ENCODE measurements at places on chromosomes 7 and 10.

DNA sequence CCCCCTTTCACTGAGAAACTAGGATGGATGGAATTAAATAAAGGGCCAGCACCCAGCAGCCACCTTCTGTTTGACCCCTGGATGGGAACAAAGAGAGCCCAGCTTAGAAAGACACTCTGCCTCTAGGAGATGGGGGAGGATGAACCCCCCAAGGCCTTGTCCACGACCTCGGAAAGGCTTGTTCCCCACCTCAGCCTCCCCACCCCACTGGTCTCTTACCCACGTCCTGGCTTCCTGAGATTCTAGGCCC, 9.7 kb downstream of the ITPRIP start:
- no peak for DNase-seq

GRCh38 chr10:86440874-86441843, 74.6 kb upstream of the GRID1 start:
- DNase-seq, result peak; percentile 57

DNA sequence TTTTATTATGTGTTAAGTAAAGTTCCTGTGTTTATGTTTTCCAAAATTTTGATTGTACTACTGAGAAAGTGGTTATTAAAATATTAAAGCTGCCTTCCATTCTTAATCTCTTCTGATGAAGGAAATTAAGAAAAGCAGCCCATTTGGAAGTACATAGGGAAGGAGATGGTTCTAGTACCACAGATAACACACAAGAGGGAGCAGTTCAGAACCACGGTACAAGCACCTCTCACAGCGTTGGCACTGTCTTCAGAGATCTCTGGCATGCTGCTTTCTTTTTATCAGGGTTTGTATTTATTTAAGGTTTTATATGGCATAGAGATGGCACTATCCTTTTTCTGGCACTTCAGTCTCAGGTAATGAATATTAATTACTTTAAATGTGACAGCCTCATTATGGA, 111.6 kb downstream of the PHTF2 start:
- DNase-seq, result no peak

DNA sequence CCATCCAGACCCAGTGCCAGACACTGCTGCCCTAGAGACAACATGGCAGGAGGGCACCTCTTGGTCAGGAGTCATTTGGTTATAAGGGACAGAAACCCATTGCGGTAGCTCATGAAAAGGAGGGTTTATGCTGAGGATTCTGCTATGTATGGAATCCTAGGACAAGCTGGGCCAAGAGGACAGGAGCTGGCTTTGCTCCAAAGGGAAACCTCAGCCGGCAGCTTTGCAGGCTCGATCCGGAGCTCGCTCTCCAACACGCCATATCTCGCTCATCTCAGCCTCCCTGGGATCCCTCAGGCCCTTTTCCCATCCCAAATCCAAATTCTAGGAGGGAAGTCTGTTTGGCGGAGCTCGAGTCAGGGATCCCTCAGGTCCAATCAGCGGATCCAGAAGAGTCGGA, 345.7 kb downstream of the GLRX3 start:
- no peak for DNase-seq

DNA sequence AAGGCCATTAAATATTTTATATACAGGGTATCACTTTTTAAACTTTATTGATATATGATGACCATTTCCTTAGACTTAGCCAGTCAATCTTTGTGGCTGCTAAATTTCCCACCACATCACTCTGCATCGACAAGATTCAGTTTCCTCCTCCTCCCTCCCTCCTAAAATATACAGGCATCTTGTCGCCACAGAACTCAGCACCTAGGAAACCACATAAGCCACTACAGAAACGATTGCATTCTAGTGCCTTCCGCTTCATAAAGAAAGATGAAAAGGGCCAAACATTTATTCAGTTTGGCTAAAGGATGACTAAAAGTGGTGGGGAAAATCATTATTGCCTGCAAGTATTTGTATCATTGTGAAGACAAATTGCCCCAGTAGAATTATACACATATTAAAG, 30.7 kb downstream of the ERCC6 start:
- DNase-seq, result no peak

DNA sequence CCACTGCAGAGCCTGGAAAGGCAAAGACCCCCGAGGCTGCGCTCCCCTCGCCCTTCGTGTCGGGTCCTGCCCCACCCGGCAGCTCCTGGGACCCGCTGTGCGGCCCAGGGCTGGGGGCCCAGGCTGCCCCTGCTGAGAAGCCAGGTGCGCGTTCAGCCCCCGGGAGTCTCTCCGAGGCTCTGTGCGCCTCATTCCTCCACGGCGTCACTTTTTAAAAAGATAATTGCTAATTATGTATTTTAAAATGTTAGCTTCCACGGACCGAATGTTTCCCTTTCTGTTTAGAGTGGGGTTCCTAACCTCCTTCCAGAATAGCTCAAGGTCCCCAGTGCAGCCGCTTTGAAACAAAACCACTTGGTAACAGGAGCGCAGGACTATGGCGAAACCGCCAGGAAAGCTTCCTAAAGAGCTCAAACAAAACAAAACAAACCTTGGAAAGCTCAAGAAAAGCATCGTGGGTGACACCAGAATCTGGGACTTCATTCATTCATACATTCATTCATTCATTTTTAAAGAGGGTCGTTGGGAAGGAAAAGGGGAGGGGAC, 45.6 kb downstream of the PDIA4 start:
- DNase-seq, result no peak

- DNase-seq, result no peak
Measured at GRCh38 chr10:71985542-71986250, 21.5 kb downstream of the CHST3 start.

GRCh38 chr7:106420736-106421135, 136.0 kb upstream of the NAMPT start:
- DNase-seq, result no peak

DNA sequence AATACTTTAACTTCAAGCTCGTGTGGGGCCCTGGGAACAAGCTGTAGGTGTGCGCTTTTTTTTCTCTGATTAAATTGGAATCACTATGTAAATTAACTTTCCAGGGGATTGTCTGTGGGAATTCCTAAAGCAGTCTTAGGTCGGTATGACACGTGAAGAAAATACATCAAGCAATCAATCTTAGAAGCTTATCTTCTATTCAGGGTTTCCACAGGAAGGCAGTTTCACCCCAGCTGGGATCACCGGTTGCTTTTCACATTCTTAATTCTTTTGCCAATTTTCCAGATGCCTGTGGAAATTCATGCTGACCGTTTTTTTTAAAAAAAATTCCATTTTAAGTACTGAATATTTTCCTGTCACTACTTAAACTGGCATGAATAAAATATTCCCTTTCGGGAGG, 41.9 kb downstream of the CAMK1D start:
- no peak for DNase-seq

- no peak for DNase-seq
Measured at GRCh38 chr10:77922566-77923179, 3.9 kb downstream of the DLG5 start.

GRCh38 chr7:36137258-36137657, 15.8 kb upstream of the EEPD1 start:
- no peak for DNase-seq

DNA sequence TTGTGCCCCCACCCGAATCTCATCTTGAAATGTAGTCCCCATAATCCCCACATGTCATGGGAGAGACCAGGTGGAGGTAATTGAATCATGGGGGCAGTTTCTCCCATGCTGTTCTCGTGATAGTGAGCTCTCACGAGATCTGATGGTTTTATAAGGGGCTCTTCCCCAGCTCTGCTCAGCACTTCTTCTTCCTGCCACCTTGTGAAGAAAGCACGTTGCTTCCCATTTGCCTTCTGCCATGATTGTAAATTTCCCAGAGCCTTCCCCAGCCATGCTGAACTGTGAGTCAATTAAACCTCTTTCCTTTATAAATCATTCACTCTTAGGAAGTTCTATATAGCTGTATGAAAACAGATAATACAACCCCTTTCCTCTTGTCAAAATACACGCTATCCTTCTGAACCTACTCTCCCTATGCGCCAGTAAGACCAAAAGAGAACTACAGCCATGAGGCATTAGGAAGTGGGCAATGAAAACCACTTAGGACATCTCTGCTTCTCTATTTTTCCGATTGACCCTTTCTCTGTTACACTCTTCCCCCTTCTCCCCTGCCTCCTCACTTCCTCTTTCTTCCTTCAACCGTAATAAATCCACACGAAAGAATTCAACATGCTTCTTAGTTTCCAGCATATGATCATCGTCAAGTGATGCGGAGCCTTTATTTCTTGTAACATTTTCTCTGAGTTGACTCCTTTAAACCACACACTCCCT, 101.2 kb upstream of the WDR11 start:
- no peak for DNase-seq

GRCh38 chr7:116327752-116328151, 117.4 kb downstream of the TES start:
- DNase-seq, result peak; percentile 81

DNA sequence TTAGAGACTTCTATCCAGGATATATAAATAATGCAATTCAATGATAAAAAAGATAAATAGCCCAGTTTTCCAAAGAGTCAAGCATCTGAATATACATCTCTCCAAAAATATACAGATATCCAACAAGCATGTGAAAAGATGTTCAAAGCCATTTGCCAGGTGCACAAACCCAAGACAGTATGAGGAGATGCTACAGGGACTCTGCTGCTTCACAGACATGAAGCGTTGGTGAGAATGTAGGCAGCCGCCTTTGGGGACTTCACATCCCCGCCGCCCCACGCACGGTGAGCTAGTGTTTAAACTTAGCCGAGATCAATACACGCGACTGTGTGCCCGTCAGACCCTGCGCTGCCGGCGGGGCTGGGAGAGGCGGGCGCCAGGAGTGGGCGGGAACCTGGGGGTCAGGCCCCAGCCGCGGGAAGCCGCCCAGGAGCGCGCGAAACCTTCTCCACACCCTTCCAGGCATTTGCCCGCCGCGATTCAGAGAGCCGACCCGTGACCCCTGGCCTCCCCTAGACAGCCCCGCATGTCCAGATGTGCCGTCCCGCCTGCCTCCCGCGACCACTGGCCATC, 927 bp upstream of the ALOX5 start:
- no peak for DNase-seq

DNA sequence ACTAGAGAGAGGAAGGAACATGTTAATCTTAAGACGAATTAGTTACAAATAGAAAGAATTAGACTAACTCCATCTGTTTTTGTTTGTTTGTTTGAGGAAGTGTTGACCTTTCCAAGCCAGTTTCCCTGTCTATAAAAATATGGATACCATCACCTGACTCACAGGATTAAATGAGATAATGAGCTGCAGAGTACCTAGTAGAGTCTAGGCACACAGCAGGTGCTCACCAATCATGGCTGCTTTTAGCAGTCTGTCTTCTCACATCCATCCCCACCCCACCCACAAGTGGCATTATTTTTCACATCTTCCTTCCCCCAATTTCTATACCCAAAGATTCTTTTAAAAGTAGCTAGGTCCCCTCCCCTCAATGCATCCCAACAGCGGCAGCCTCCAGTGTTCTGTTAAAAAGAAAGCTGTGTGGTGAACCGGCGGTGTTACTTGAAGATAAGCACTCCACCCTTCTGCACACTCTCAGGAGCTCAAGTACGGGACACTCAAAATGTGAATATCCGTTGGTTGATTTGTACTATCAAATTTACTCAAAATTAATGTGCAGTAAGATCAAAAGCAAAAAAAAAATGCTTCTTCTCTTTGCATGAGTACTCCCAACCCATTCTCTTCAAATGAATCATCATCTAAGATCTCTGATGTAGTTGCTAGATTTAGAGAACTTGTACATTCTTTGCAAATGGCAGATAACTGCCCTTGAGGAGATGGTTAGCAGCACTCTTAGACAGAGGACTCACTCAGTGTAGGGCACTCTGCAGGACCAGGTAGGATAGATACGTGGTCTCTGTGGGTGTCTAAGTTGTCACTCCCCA, 145.4 kb upstream of the ASAH2 start:
- DNase-seq, result no peak

DNA sequence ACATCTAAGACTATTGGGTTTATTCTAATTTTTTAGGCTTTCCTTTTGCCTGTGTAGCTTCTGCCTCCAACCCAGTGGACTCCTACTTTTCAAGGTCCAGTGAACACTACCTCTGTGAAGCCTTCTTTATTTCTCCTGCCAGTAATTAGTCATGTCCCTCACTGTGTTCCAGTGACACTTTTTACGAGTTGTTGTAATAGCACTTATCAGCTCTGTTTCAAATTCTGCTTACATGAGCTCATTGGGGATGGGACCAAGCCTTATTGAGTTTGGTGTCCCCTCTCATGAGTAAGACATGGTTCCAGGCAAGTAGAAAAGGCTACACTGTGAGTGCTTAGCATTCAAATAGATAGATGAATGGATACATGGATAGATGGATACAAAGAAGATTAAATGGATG, 184.6 kb downstream of the HIBADH start:
- no peak for DNase-seq

DNA sequence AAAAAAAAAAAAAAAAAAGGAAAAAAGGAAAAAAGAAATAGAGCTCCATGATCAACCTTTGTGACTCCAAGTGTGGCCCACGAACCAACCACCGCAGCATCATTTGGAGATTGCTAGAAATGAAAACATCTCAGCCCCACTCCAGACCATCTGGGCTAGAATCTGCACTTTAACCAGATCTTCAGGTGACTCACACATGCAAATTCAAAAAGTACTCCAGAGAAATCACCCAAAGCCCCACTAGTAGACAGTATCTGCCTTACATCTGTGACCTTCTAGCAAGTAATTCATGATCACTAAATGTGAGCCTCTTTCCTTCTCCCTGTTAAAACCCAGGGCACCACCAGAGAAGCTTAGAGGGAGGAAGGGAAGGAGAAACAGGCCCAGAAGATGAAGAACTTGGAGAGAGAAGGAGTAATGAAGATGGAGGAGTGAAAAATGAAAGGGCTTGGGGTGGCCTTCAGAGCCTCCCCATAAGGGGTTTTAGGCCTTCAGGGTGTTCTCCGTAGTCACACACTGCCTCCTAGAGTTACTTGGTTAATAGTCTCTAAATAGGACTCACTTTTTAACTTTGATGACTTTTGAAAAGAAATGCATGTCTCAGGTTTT, 94.0 kb downstream of the SLC37A3 start:
- DNase-seq, result peak; percentile 17

GRCh38 chr7:99141334-99141733, 2.6 kb downstream of the SMURF1 start:
- no peak for DNase-seq

DNA sequence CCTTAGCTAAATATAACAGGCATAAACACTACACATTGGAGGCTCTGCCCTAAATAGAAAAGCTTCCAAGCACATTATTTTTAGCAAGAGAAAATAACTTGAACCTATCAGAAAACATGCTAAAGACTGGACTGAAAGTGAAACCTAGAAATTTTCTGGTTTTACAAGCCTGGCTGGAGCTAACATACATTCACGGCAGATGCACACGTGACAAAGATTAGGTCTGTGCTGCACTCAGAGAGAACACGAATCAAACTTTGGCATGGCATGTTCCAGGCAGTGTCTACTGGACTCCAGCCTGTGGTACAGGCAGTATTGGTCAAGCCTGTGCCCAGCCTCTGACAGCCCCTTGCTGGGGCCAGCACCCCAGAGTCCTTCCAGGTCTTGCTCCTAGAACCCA, 94.1 kb upstream of the PCBD1 start:
- no peak for DNase-seq

DNA sequence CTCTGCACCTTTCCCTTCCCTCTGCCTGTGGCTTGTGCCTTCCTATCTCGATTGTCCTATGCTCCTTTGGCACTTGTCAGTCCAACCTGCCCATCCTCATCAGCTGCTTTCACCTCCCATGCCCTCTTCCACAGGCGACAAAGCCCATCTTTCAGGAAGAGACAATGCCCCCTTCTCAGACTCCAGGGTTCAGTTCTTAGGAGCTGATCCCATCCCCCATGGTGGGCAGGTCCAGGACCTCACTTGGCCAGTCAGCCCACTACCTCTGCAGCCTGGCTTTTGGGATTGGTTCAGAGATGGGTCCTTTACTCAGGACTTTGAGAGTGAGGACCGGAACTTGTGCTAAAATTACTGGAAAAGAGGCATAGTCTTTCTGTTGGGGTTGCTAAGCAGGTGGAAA, 74.0 kb upstream of the NANOS1 start:
- no peak for DNase-seq

All from kidney capillary endothelial cell (primary cell).